ENCODE measurements at places on chromosomes 1 and 21.

DNA sequence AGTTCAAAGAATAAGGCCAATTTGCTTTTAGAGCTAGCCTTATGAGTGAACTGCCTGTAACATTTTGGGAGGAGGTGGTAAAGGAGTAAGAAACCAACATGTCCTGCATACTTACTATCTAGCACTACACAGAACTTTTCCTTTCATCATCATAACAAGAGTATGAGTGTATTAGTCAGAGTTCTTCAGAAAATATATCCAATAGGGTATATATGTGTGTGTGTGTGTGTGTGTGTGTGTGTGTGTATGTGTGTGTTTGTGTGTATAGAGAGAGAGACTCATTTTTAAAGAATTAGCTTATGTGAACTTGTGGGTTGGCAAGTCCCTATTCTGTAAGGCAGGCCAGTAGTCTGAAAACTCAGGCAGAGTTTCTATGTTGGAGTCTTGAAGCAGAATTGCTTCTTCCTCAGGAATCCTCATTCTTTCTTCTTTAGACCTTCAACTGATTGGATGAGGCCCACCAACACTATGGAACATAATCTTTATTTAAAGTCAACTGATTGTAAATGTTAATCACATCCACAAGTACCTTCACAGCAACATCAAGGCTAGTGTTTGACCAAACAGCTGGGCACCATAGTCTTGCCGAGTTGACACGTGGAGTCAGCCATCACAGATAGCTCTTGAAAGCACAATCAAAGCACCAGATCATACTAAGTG is 121.9 kb downstream of the CYYR1 start:
- DNase-seq, result no peak

GRCh38 chr1:201538612-201539551 is at the start of gene NAV1:
Gene NAV1, plus strand, starts transcription at chr1:201539127. Its CDS starts 83,758 bp downstream, at chr1:201622885.
- peak; percentile 84 for DNase-seq

DNA sequence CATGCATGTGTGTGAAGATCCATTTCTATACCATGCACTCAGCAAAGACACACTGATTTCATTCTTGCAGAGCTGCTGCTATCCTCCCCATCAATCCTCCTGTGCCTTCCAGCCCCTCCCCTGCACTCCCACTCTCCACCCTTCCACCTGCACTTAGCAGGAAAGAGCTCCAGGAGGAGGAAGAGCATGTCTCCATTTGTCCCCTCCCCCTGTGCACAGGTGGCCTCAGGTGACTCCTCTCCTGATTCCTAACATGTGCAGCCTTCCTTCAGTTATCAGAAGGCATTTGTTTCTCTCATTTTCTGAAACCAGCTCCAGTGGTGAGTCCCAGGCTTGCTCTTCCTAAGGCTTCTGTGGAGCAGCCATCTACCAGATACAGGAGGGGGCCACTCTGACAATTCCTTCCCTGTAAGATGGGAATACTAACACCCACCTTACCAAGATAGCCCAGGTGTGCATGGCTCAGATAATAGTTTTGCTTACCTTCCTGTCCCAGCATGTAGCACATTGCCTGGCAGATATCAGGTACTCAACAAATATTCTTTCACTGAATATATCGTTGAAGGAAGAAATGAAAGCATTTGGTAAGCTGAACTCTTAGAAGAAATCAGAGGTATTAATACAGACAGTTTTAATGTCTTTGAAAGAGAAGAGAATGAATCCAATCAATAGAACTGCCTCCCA is 21.9 kb upstream of the FAM3B start:
- no peak for DNase-seq

DNA sequence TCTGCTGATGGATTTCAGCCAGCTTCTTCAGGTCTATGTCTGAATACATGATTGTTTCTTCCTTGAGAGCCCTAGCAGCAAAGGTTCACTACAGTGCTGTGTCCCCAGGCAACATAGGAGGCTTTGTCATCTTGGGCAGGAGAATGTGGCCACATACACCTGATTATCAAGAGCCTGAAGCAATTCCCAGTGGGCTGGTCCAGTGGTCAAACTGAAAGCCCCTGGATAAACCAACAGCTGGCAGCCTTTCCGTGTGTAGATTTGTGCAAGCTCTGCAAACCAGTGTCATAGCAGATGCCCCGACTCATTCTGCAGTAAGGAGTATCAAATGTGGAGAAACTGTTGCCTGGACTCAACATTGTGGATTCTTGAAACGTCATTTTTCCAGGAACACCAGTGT is 2.3 kb upstream of the GIPC2 start:
- no peak for DNase-seq

DNA sequence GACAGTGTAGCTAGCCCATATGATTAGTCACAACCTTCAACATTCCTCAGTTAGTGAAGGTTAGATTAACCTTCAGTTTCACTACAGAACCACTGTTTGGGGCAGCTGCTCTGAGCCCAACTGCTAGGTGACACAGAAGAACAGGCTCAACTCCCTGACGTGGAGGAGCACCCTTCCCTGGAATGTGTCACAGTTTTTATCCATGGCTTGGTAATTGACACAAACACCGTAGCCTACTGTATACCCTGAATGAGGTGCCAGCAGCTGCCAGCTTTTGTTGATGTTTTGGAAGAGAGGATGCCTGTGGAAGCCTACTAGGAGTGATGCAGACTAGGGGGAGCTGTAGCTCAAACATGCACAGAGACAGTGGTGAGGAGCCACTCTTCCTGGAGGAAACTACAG is 56.6 kb upstream of the CR2 start:
- DNase-seq, result no peak

DNA sequence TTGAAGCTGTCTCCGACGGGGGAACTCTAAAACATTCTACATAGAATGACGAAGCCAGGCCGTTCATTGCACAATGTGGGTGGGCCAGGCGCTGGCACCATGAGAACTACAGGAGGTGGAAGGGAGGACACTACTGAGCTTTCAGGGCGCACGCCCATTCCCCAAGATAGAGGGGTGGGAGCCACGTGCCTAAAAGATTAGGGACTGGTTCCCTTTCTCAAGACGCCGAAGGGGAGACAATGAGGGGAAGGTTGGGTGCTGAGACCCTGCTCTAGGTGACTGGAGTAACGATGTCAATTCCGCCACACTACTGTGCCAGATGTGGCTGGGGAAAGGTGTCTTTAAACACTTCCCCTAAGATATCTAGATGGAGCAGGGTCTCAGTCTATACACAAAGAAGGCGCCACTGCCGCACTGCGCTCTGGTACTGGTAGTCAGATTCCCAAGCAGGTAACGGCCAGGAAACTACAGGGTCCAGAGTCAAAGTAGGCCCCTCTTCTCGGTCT is 782 bp downstream of the CSDE1 start:
- no peak for DNase-seq

DNA sequence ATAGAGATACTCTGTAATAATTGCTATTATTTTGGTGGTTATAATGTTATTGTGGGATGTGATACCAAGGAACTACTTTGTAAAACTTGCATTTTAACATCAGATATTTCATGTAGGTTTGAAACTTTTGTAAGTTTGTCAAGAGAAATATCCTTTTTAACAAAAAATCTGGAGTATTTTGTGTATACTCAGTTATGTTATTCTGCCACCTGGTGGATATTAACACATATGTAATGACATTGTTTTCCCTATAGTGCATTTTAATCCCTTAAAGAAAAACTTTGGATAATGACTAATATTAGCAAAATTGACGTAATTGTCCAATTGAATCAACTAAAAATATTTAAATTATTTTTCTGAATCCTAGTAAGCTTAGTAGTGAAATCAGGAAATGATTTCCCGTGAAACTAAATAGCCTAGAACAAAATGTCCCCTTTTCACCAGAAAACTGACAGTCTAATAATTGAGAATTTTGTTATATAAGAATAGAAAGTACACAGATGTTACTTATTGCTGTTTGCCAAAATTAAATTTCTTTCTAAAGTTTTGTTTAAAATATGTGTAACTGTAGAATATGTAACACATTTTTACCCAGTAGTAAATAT is 39.6 kb downstream of the KCTD3 start:
- DNase-seq, result peak; percentile 44

DNA sequence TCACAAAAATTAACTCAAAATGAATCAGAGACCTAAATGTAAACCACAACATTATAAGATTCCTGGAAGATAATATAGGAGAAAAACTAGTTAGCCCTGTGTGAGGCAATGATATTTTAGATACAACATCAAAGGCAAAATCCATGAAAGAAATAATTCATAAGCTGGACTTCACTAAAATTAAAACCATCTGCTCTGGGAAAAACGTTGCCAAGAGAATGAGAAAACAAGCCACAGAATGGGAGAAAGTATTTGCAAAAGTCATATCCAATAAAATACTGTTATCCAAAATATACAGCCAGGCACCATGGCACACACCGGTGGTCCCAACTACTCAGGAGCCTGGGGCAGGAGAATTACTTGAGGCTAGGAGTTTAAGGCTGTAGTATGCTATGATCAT is 70.3 kb downstream of the SYF2 start:
- DNase-seq, result no peak

- no peak for DNase-seq
These were observed 56.9 kb upstream of the TMPRSS2 start for GRCh38 chr21:41564871-41565274.

DNA sequence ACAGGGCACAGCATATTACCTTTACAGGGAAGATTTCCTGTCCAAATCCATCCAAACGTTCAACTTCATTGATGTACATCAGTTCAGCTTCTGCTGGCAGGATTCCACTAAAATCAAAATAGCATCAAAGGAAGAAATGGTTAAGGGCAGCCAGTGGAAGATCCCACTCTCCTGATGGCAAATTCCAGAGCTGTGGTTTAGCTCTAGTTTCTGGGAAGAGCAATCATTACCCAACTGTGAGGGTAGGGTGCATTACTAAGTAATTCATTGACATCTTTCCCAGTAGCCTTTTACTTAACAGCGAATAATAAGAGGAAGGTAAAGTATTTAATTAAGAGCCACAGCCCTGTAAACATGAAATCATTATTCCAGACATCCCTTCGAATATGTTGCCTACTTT is 120.7 kb downstream of the SMYD2 start:
- DNase-seq, result no peak

DNA sequence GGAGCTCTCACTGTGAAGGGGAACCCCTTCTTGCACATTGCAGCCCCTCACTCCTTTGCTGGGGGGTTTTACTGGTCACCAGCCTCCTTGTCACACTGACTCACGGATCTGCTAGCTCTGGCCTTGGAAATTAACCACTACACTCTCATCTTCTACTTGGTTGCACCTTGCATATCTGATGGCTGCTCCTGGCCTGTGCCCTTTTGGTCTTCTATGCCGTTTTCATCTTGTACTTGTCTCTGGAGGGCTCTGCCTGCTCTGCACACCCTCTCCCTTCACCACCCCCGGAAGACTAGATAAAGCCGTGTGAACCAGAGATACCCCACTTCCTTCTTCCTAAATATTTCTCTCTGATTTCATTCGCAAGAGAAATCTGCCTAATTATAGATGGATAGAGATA is 44.6 kb downstream of the CD247 start:
- no peak for DNase-seq

- DNase-seq, result no peak
These were observed 838 bp upstream of the RSRP1 start for GRCh38 chr1:25247829-25248754.

DNA sequence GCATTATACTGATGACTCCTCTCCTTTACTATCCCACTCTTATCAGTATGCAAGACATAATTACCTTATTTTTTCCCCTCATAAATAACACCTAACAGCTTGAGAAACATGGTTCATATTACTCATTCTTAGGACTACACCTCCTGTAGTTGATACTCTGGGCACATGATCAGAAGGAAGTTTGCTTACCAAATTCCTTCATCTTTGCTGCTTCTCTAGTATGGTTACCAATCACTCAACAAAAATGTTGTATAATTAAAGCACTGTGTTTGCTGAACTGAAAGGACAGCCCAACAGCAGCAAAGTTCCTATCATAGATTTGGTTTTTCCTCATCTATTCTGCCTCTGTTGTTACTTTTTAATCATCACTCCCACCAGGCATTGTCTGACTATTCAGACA is 586.3 kb downstream of the LRRIQ3 start:
- DNase-seq, result no peak

DNA sequence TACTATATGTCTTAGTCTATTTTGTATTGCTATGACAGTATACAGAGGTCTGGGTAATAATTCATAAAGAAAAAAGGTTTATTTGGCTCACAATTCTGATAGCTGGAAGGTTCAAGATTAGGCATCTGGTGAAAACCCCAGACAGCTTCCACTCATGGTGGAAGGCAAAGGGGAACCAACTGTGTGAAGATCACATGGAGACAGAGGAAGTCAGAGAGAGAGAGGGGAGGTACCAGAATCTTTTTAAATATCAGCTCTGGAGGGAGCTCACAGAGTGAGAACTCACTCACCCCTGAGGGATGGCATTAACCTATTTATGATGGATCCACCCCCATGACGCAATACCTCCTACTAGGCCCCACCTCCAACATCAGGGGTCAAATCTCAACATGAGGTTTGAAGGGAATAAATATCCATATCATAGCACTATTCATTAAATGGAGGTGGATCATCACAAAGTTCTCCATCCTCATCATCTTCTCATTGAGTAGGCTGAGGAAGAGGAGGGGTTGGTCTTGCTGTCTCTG is 290.5 kb downstream of the DSCAM start:
- DNase-seq, result no peak

Measured in NCI-H446 (cell line).